ENCODE measurements at places on chromosomes 4 and X. TPM values are rescaled to one million over a fixed set of nuclear protein-coding genes. Genes with fewer than 3 reads are reported as not detected.

DNA sequence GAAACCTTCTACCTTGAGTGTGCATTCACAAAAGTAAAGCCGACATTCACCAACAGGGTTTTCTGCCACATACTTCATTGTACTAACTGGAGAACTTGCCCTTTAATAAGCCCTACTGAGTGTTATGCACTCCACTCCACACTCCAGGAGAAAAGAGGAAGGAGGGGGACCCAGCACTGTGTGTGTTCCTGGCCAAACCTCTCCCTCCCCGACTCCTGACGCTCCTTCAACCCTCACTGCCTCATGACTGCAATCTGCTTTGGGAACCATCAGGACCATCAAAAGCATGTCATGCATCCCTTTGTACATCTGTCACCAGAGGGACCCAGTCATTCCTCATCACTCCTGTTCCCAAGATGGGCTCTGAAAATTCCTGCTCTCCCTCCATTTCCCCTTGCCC lies 143.7 kb downstream of the RASL11B start:
- no peaks in the 10 kb centered on the region for H3K4me1 ChIP-seq
- no peaks in the 10 kb centered on the region for H3K36me3 ChIP-seq
- H3K27ac ChIP-seq: no peak overlapping the region
- H3K4me3 ChIP-seq: no peak overlapping the region
- H3K27me3 ChIP-seq: no peaks in the 10 kb centered on the region

DNA sequence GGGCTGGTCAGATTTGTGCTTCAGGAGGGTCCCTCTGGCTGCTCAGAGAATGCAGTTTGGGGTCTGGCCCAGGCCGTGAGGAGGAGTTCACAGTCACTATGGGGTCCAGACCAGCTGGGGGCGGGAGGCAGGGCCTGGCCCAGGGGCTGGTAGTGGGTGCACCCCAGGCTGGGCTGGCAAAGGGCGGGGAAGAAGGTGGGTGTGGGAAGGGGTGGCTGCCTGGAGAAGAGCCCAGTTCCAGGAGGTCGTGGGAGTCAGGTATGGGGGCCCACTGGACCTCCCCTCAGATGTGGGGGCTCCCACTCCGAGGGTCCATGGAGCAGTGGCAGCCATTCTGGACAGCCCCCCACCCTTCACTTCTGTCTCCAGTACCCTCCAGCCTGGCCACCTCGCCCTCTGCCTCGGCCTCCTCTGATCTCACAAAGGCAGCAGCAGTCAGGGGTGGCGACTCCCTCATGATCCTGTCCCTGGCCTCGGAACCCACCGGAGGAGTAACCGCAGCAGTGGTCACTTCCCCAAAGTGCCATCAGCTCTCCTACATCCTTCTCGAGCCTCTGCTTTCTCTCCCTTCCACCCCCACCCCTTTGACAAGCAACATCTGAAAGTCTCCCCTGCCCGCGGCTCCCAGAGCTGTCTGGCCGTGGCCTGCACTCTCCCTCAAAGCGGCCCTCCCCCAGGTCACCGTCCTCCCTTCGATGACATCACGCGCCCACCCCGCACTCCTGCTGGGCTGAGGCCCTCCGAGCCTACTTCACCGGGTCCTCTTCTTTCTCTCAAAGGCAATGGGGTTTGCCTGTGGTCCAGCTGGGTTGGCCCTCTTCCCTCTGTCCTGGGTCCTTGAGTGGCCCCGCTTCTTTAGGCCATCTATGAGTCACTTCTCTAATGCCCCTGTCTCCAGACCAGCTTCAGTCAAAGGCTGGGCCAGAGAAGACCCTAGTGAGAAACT lies 1.7 kb upstream of the SLC6A8 start:
- peak; percentile 65 for DNase-seq
- H3K27ac ChIP-seq: peak overlapping the region; percentile 81
- peaks cover 22% of the 10 kb centered on the region for H3K4me1 ChIP-seq
- H3K36me3 ChIP-seq: no peaks in the 10 kb centered on the region
- H3K4me3 ChIP-seq: no peak overlapping the region

GRCh38 chrX:54530357-54530900 lies 410 bp downstream of the GNL3L start:
- peaks cover 15% of the 10 kb centered on the region for H3K4me1 ChIP-seq
- H3K27me3 ChIP-seq: no peaks in the 10 kb centered on the region
- peak overlapping the region; percentile 69 for H3K27ac ChIP-seq
- DNase-seq: no peak

BCORL1 gene
- 2.2 TPM for total RNA-seq

TMPRSS11F gene
- not detected for total RNA-seq

Measured in sigmoid colon (tissue), 7 donors.